ENCODE measurements at places on chromosomes 7 and 10. TPM values are rescaled to one million over a fixed set of nuclear protein-coding genes. Genes with fewer than 3 reads are reported as not detected.

CPXM2 gene
- total RNA-seq = 64.0 TPM

CPEB3 gene
- 1.7 TPM for total RNA-seq

LLCFC1 gene
- total RNA-seq = not detected

SEM1 gene
- 119 TPM for total RNA-seq

LDB1 gene
- total RNA-seq = 35.6 TPM

SCRN1 gene
- 93.1 TPM for total RNA-seq

TRDMT1 gene
- 11.9 TPM for total RNA-seq

PTPN20 gene
- 0.27 TPM for total RNA-seq

FGFR2 gene
- not detected for total RNA-seq

FAM170B gene
- not detected for total RNA-seq

ASIC3 gene
- total RNA-seq = not detected

BRI3 gene
- 22.5 TPM for total RNA-seq

VAX1 gene
- total RNA-seq = not detected

H2BK1 gene
- not detected for total RNA-seq

All from fibroblast of the aortic adventitia (primary cell).